ENCODE measurements at places on chromosomes 5 and 9.
A peak's percentile ranks its signal among the peaks of the same experiment; 100 is the strongest.

- DNase-seq = peak; percentile 9
Observed at GRCh38 chr5:96388176-96388575, 44.9 kb downstream of the PCSK1 start.

DNA sequence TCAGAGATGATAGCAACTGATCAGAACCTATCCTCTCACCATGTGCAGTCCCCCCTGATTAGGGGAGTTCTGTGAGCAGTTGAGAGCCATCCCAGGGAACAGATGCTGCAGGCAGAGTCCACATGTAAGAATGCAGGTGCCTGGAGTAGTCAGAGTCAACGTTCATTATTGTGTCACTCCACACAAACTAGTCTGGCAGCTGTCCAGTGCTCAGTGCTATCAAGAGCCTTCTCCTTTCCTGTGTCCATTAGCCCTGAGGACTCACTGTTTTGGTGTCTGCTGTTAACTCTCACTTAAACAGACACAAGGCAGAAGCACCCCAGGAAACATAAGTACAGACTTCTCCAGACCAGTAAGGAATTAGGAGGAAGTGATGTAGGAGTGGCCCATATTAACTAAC lies 2.5 kb downstream of the SH3TC2 start:
- DNase-seq = peak; percentile 43

GRCh38 chr9:16032799-16033198 lies 480.0 kb downstream of the CCDC171 start:
- peak; percentile 42 for DNase-seq

DNA sequence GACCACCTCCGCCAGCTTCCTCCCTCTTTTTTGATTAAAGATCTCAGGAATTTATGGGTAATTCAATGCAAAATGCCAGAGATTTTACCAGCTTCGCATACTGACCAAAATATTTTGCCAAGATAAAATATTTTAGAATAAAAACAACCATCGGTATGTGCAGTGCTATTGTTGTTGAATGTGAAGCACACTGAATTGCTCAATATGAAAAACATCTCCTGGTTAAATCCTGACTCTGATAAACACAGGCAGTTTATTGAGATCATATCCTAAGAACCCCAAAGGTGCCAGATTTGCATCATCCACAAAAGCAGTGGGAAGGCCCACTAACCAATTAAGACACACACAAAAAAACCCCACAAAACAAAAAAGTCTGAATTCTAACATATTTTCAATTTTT lies 202.4 kb downstream of the GLIS3 start:
- peak; percentile 68 for DNase-seq

DNA sequence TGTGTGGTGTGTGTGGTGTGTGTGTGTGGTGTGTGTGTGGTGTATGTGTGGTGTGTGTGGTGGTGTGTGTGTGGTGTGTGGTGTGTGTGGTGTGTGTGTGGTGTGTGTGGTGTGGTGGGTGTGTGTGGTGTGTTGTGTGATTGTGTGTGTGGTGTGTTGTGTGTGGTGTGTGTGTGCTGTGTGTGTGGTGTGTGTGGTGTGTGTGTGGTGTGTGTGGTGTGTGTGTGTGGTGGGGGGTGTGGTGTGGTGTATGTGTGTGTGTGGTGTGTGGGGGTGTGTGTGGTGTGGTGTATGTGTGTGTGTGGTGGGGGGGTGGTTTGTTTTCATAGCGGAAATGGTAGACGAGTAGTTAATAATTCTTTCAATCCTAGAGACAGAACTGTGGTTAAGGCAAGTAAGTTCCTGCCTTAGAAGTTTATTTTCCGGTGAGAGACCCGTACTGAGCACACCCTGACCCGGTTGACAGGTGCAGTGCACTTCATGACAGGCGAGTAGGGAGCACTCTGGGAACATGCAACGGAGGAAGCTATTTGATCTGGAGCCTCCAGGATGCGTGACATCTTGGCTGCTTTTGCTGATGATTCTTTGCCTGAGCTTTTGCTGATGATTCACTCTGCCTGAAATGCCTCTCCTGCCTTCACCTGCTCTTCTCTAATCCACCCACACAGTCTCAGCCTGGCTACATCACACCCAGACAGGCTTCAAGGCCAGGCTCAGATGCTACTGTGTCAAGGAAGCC lies 21.7 kb upstream of the FAT2 start:
- DNase-seq = no peak

GRCh38 chr5:126927429-126927828 lies 102.9 kb downstream of the MARCHF3 start:
- DNase-seq = no peak

- DNase-seq = no peak
Observed at GRCh38 chr9:108664309-108665255, 191.2 kb downstream of the ACTL7B start.

DNA sequence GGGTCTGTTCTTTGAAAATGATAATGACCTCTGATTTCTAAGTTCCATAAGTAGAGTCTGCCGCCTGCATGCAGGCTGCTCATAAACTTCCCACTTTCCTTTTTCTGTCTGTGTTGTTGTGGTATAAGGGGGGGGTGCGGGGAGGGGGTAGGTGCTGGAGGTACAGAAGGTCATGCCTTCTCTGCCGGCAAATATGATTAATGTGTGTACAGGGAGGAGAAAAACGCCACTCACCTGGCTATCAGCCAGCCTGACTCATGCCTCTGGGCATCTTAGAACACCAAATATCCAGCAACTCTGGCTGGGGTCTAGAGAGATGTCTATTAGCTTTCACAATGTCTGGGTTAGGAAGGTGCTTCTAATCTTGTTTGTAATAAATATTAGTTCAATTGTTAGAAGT lies 128.3 kb downstream of the EFNA5 start:
- peak; percentile 67 for DNase-seq

GRCh38 chr9:34701023-34701768 lies 8.7 kb downstream of the CCL21 start:
- DNase-seq = peak; percentile 58

DNA sequence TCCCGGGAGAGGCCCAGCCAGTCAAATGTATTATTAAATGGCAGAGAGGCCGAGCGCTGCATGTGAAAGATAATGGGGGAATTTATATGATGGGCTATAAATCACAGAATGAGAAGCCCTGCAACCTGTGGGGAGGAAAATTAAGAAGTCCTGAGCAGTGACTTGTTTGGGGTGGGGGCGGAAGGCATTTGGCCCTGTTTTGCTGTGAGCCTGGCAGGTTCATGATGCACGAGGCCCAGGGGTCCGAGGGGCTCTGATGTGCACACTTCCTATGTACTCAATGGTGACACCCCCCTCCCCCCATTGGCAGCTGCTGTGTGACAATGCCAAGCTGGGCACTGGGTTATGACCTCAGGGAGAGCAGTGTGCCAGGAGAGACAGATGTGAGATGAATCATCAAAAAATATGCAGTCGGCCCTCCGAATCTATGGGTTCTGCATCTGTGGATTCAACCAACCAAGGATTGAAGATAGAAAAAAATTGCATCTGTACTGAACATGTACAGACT lies 13.7 kb upstream of the DAB2IP start:
- peak; percentile 71 for DNase-seq

- DNase-seq = no peak
Observed at GRCh38 chr5:107680099-107680498, 9.4 kb upstream of the EFNA5 start.

GRCh38 chr5:147509710-147510651 lies at the start of gene DPYSL3:
TSS of gene DPYSL3 (minus strand) at chr5:147510068. CDS start at chr5:147509858, 210 bp downstream.
- peak; percentile 82 for DNase-seq

GRCh38 chr5:126452477-126452876 lies 29.3 kb downstream of the GRAMD2B start:
- DNase-seq = no peak

GRCh38 chr5:109877670-109878045 lies 187.9 kb downstream of the MAN2A1 start:
- DNase-seq = no peak

- peak; percentile 93 for DNase-seq
Observed at GRCh38 chr5:38806775-38807258, 39.0 kb upstream of the OSMR start.

DNA sequence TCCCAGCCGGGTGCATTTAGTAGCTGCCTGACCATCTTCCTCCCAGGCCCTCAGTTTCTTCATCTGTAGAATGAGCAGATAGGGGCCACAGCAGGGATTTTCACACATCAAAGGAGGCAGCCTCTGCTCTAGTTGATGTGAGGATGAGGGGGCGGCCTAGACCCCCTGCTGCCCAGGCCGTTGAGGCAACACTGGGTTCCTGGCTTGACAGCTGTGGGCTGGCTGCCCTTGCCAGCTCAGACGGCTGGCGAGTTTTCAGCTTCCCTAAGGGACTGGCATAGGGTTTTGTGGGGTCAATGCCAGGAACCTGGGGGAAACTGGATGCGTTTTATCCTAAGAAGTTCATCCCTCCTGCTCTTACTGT lies 49.6 kb downstream of the NDST1 start:
- no peak for DNase-seq

- DNase-seq = no peak
Observed at GRCh38 chr9:34576597-34577399, 12.7 kb downstream of the CNTFR start.

DNA sequence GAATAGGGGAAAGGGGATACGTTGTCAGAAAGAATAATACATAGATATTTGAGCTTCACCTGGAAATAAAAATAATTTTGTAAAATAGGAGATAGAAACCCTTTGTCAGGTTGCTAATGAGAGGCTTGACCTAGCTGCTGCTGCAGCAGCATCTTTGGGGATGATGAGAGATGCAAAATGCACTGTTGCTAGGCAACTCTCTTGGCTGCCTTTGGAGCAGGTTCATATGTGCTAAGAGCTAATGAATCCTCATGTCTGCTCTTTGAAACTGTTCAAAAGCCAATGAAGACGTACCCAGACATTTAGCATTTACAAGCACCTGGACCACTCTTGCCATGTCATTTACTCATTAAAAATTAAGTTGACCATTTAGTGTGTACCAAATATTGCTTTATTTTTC lies 121.7 kb downstream of the FOCAD start:
- no peak for DNase-seq

DNA sequence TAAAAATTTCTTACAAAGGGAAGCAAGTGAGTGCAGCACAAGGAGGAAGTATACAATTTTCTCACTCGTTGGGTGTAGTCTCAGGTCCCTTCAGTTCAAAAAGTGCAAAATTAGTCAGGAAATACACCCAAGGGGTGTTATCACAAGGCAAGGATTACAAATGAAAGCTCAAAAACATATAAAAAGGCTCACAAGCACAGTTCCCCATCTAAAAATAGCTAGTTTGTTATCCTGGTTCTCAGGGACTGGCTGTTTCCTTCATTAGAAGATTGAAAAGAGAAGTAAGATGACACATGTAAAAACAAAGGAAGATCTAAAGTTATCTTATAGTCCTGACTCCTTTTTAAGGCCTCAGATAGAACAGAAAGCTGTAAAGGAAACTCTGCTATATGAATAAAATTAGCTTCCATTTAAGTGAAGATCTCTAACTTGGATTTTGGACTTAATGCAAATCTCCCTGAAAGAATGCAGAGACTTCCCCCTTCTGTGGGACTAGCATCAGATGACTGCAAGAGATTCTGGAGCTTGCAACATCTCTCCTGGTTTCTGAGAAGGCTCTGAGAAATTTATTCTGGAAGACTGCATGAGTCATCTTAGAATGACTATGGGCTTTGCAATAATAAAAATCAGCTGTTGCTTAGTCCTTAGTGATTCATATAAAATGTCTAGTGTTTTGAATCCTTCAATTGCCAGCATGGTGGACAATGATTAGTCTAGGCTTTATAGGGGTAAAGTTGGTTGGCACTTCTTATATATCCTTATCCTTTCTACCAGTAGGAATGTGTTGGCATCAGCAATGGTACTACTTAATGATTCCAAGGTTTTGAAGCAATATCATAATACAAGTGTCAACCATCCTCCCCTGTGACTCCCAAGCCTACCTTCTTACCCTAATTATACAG lies 25.4 kb downstream of the DAB2 start:
- DNase-seq = peak; percentile 97

GRCh38 chr5:123937230-123937629 lies 425.3 kb downstream of the CSNK1G3 start:
- DNase-seq = peak; percentile 58

- no peak for DNase-seq
Observed at GRCh38 chr9:136117916-136118319, 757 bp downstream of the TMEM250 start.

DNA sequence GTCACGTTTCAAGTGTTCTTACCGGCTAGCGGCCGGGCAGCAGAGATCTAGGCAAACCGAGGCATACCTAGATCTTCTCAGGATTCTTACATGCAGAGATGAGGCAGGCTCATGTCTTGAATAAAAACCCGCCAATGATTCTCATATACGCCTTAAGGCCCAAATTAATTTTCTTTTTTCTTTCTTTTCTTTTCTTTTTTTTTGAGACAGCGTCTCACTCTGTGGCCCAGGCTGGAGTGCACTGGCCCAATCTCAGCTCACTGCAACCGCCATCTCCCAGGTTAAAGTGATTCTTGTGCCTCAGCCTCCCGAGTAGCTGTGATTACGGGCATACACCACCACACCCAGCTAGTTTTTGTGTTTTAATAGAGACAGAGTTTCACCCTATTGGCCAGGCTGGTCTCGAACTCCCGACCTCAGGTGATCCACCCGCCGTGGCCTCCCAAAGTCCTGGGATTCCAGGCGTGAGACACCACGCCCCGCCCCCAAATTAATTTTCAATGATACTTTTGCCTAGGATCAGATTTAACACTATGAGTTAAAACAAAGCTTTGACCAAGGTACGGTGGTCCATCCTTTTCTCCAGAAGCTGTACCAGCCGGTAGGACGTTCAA lies 1.5 kb downstream of the C9orf40 start:
- DNase-seq = no peak

DNA sequence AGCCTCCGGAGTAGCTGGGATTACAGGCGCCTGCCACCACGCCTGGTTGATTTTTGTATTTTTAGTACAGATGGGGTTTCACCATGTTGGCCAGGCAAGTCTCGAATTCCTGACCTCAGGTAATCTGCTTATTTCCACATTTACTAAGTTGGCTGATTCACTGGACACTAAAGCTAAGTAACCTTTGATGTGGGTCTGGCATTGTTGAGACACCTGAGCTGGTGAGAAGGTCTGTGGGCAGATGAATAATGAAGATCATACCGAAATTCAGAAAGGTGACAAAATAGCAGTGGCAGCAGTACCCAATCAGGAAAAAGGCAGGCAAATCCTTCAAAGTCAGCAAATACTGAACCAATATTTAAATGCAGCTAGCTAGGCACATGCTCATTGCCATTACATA lies 210.6 kb upstream of the ZNF608 start:
- DNase-seq = no peak

DNA sequence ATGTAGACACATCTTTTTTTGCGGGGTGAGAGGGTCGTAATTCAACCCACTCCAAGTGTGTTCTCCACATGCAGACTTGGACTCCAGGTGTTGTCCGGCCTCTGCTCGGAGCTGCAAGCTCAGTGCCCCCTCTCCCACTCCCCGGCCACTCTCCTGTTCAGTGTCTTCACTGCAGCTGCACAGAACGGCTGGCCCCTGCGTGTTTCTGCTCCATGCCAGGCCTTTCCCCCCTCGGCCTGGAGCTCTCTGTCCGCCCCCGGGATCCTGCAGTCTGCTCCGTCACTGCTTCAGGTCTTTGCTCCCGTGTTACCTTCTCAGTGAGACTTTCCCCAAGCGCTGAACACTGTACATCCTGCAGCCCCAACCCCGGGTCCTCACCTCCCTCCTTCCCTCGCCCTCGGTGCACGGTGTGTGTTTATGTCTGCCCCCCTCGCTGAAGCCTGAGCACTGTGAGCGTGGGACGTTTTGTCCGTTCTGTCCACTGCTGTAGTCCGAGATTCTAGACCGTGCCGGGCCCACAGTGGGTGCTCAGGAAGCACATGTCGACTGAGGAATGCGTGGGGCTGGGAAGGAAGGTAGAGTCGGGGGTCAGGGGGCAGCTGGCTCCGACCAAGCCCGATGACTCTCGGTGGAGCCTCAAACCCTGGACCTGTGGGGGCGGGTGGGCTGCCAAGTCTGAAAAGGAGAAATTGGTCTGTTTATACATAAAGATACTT lies 26.4 kb upstream of the GFPT2 start:
- no peak for DNase-seq

GRCh38 chr5:169301386-169301934 lies 521 bp upstream of the SLIT3 start:
- peak; percentile 61 for DNase-seq
